ENCODE measurements at places on chromosomes 2 and 18.

DNA sequence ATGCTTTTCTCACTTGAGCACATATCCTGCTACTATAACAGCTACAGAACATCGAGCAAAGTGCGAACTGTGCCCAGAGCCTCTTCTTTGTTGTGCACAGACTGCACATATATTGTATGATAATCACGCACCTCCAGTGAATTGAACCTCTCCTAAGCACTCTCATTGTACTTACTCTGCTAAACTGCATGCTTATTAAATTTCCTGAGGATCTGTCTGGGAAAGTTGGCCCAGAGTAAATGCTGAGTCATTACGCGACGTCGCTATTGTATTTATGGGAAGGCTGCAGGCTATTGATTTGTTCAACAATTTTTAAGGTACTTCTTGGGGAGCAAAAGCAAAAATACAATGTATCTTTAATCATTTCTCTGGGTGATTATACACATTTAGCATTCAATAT lies 399.6 kb upstream of the DSEL start:
- no peak for DNase-seq

DNA sequence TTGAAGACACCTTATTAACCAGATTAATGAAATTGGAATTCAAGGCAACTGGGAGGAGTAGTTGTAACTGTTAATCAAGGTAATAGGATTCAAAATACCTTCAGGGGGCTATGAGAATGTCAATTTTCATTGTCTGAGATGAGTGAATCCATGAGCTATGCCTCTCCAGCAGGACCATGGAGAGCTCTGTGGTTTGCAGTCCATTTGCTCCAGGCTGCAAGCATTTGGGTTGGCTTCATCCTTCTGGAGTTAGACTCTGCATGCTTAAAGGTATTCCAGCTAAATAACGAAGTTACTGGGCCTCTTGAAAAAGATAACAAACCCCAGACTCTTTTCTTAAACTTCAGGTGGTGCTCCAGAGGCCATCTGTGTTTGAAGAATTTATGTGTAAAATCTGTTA lies 207.1 kb upstream of the SLC8A1 start:
- no peak for DNase-seq

- DNase-seq: no peak
Observed at GRCh38 chr2:42342795-42343241, 18.2 kb downstream of the COX7A2L start.

GRCh38 chr18:76679945-76680344 lies 142.4 kb upstream of the ZNF236 start:
- no peak for DNase-seq

GRCh38 chr2:100485396-100485795 lies 15.1 kb downstream of the NMS start:
- no peak for DNase-seq

- no peak for DNase-seq
Observed at GRCh38 chr2:74952575-74952974, 5.9 kb upstream of the POLE4 start.

GRCh38 chr2:127305990-127306585 lies 12.1 kb upstream of the ERCC3 start:
- no peak for DNase-seq

DNA sequence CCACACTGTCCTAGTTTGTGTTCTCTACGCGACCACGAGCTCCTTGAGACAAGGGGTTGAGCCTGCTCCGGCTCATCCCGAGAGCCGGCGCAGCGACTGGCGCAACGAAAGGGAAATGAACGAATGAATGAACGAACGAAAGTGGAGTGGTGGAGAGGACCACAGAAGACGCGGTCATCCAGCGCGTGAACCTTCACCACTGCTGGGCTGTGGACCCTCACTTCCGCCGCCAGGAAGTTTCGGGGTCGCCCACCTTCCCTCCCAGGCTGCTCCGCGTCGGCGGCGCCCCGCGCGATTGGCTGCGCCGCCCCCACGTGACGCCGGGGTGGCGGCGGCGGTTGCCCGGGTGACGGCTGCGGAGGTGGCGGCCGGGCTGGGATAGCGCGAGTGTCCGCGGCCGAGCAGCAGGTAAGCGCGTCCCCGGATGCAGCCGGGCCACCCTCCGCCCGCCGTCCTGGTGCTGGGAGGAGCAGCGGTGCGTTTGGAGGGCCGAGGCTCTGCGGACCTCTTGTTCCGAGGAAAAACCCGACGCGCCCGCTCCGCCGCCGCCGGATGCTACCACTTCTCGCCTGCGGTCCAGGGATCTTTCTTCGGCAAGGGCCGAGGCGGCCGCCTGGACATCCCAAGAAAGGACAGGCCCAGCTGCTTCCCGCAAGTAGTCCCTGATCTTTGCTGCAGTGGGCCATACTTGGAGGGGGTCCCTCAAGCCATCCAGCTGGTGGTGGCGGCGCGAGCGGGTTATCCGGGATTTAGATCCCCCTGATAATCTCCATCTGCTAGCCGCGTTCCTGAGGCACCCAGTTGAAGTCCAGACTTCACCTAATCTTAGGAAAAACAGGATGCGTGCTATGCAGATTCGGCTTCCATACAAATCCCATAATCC lies at the start of gene ARMC9:
TSS of gene ARMC9 (plus strand) at position 341 of the 883 bp plus-strand sequence. CDS start 7,608 bp downstream, outside the sequence.
- DNase-seq: peak; percentile 83

GRCh38 chr18:48792611-48793380 lies 158.0 kb downstream of the SMAD7 start:
- DNase-seq: no peak

DNA sequence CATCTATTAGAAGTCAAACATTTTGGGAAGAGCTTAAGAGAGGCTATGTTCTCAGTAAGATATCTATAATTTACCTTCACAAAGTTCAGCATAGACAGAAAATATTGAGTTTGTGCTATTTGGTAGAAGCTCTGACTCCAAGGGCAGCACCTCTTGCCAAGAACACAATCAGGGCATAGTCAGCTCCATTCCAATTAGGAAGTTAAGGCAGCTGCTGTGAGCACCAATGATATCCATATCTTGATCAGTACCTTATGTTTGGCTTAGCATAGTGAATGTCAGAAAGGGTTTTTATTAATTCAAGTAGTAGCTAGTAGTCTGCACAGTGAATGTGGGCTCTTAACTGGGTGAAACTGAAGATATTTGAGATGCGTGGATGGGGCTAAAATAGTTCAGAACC lies 86.4 kb upstream of the SPRED2 start:
- no peak for DNase-seq

- DNase-seq: no peak
Observed at GRCh38 chr2:142866426-142866825, 11.0 kb upstream of the KYNU start.

- DNase-seq: no peak
Observed at GRCh38 chr2:183070942-183071844, 7.4 kb upstream of the DUSP19 start.

DNA sequence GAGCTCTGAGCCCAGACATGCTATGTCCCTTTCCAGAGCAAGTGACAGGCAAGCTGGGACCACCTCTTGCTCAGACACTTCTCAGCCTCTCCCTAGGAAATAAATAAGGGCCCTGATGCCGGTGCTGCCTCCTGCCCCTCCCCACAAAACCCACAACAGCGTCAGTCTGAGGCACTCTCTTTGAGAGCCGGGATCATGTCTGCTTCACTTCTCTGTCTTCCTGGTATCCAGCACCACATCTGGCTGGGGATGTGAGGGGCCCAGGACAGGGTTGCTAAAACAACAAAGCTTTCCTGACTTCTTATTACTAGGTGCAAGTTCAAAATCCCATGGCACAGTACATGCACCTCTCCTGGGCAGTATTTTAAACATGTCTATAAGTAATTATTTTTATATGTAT lies 103.9 kb upstream of the GLI2 start:
- DNase-seq: no peak

DNA sequence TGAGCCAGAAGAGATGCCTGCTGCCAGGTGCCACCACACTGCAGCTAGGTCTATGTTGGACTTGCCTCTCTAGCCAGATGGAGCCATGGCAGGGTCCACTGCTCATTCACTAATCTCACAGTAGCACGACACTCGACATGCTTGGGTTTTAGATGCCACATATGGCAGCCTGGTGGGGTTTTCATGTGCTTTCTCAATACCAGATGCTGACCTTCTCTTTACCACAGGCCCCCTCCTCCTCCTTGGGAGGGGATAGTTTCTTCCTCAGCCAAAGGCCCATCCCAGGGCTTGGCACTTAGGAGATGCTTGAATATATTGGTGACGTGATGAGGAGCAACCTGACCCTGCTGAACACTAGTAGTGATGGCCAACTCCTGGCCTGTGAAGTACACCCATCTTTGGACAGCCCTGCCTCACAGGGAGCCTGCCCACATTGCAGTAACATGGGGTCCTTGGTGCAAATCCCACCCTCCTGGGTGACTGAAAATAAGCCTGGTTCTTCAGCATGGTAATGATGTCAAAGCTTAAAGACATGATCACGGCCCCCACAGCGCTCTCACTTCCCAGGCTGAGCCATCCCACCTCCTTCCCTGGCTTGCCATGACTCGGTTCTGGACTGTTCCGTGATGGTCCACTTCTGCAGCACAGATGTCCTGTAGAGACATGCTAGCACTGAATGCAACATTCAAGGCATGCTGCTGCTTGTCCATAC lies 227.5 kb downstream of the SH3RF3 start:
- no peak for DNase-seq

DNA sequence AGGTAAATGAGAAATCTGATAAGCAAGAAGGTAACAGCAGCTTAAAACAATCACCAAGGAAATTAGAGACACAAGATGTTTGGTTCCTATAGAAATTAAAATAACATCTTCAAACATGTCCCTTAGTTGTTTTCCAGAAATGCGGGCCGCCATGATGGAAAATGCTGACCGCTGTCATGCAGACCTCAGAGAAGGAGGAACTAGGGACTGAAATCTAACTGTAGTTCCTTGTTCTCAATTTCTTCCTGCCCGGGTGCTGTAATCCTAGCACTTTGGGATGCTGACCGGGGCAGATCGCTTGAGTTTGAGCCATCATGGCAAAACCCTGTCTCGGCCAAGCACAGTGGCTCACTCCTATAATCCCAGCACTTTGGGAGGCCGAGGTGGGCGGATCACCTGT lies 51.1 kb downstream of the TEX51 start:
- no peak for DNase-seq

DNA sequence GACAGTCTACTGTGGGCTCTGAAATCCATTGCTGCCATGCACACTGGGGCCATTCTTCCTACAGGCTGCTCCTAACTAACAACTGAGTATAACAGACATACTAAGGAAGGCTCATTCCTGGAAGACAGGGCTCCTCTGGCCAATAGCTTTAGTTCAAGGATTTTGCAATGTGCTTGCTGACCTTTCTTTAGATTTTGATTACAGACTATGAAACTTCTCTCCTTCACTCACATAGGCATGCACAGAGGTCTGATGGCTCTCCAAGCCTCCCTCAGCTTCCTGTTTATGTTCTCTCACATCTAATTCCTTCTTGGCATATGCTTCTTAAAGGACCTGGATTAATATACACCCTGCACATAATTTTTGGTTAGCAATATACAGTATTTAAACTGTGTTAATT lies 34.4 kb upstream of the ROCK1 start:
- no peak for DNase-seq

DNA sequence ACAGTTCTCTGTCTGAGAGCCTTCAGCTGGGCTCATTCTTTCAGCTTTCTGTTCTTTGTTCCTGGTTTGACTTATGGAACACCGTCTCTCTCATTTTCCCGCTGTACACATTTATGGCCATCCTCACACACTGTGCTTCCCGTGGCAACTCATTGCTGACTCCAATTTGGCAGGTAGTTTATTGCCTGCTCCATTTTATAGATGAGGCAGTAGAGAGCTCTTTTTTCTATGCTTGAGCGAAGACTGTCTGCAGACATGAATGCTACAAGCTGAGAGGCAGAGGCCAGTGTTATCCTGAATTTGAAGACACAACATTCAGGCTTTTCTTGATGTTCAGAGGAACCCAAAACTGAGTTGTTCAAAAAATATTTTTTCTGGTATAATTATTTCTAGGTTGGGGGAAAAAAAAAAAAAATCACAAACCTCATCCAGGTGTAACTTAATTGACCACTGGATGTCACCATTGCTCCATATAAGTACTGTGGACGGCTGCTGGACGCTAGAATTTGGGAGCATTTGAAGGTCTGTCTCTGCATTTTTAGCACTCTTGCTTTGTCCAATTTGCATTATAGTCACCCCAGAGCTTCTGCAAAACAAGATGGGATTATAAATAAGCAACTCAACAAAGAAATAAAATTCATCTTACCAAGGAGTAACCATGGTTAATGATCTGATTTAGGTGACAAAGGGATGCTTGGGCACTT lies 83.5 kb downstream of the HRH4 start:
- DNase-seq: no peak

GRCh38 chr2:10340593-10340975 lies 37.9 kb downstream of the HPCAL1 start:
- DNase-seq: no peak

DNA sequence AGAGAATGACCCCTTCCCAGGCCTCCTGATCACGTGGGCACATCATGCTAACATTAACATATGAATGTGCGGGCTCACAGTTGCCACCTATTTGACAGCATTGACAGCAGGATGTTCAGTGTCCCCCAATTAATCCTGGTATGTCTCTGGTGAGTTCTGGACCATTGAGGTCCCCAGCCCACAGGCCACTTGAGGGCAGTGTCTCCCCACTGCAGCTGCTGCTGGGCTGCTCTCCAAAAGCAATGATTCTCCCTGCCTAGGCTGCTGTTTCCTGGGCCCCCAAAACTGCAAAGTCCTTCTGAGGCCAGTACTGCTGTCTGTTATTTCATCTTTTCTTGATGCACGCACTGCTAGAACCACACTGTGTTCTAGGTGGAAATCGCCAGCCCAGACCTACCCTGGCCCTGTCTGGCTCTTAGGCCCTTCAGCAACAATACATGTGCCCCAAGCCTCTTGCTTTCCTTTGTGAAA lies 52.7 kb upstream of the MAPK4 start:
- DNase-seq: no peak

GRCh38 chr2:26086155-26086637 lies 52.3 kb downstream of the RAB10 start:
- DNase-seq: no peak

- no peak for DNase-seq
Observed at GRCh38 chr2:122815120-122815519, 1059.7 kb downstream of the TSN start.

DNA sequence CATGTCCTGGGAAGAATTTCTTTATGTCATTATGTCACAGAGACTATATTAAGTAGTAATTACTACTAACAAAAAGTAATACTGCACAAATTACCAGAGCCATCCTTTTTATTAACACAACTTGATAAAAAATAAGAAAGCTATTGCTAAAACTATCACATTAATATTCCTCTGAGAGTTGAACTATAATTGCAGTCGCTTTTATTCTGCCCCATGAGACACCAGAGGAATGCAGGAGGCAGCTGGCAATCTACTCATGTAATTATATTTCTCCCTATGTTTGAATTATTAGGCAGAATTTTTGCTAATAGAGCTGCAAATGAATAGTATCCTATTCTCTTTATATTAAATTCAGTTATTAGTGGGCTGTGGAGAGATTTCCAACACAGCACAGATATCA lies 220.7 kb downstream of the LRRTM4 start:
- no peak for DNase-seq
